NCI-H460 (cell line): ENCODE measurements at places on chromosomes 2 and 18.

DNA sequence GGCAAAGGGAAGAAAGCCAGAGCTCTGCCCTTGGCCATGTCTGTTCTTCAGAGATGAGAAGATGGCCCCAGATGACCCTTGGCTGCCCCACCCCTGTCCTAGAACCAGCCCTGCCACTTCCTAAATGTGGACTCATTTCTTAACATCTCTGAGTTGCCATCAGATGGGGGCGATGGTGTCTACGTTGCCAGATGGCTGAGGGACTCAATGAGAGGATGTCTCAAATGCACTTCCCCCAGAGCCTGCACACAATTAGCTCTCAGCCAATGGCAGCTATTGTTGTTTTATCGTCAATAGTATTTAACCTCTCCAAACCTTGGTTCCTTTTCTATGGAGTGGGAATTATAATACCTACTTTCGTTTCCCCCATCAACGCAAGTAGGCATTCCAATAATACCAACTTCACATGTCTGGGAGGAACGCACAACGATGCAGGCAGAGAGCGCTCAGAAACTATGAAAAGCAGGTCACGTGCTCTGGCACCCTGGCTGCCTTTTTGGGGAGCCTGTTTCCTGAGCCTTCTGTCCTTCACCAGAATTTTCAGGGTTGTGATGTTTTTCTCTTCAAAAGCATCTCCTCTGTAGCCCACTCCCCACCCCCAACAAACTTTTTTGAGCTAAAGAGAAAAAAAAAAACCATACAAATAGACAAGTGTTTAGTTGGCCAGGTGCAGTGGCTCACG is 100.3 kb downstream of the MCFD2 start:
- DNase-seq, result no peak

DNA sequence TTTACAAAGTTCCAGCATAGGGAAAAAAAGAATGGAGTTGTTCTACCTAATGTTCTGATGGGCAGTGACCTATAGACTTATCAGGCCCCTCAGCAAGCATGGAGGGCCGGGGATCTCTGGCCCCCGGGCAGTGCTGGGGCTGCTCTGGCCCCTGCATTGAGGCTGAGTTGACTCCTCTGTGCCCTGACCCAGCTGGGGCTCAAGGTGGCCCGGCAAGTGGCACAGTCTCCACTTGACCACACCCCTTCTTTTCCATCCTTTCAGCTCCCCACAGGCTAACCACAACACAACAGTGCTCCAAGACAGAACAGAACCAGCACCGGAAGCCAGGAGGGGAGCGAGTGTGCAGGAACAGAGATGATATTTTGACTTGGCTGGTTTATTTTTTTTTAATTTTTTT is 19.9 kb downstream of the TOGARAM2 start:
- no peak for DNase-seq

- no peak for DNase-seq
Measured at GRCh38 chr2:65279756-65280155, 52.1 kb downstream of the ACTR2 start.

- no peak for DNase-seq
Measured at GRCh38 chr2:52222128-52222527, 1190.2 kb upstream of the NRXN1 start.

GRCh38 chr2:23320058-23320457 is 64.9 kb upstream of the KLHL29 start:
- DNase-seq, result no peak

GRCh38 chr2:177245010-177245422 is 19.5 kb downstream of the NFE2L2 start:
- DNase-seq, result no peak

DNA sequence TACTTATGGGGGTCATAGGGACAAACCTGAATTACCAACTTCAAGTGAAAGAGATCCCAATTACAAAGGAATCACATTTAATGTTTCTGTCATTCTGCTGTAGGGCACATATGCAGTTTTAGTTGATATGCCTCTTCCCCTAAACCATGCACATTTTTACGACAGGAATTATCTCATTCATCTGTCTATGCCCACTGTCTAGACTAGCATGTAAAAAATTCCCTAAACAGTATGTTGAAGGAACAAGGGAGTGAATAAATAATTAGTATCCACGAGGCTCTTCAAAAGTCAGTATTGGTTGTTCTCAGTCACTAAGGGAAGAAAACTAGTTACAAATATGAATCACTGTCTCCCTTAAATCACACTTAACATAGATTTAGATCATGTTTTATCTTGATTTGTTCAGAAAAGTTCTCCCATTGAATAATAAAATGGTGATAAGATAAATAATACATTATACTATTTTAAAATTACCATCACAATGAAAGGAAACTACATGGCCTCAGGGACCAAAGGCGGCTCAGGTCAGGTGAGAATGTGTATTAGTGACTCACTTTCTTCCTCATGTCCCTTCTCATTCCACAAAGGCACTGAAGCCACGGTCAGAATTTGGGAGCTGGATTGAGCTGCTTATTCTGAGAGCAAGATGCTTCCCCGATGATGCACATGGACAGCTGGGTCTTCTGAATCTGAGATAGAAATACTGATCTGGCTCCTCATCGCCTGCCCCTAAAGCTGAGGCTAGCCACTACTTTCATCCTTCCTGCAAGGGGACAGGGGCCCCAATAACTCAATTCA is 29.1 kb downstream of the DYM start:
- no peak for DNase-seq

- DNase-seq, result peak; percentile 8
Measured at GRCh38 chr2:224440988-224441387, 39.1 kb upstream of the FAM124B start.

DNA sequence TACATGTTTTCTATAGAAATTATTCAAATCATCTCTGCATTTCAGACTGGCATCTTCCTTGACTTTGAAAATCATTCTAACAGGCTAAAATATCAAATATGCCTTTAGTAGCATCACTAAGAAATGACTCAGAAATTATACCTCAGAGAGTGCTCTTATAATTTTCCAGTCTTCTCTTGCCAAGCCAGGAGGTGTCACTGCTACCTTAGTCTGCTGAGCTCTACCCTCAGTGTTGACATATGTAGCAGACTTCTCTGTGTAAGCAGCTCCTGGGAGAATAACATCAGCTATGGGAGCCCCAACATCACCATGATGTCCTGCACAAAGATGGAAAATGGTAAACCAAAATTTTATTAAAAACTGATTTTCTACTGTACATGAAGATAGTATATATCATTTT is 31.6 kb downstream of the NDUFS1 start:
- no peak for DNase-seq

GRCh38 chr2:185821467-185821866 is 82.9 kb downstream of the FSIP2 start:
- DNase-seq, result no peak

DNA sequence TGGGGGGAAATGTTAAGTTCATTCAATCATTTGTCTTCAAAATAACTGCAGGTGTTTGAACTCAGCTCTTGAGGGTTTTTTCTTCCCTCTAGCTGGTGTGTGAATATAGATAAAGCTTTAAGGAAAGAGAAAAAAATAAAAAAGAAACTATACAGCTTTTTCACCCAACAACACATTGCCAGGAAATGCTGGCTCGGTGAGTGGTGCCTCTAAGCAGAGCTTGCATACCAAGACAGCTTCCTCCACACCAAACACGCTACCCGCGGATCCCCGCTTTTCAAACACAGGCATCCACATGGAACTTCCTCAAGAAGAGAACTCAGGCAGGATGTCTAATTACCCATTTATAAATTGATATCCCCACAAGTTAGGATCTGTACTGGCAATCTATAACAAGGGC is 69.8 kb upstream of the TANK start:
- DNase-seq, result no peak

DNA sequence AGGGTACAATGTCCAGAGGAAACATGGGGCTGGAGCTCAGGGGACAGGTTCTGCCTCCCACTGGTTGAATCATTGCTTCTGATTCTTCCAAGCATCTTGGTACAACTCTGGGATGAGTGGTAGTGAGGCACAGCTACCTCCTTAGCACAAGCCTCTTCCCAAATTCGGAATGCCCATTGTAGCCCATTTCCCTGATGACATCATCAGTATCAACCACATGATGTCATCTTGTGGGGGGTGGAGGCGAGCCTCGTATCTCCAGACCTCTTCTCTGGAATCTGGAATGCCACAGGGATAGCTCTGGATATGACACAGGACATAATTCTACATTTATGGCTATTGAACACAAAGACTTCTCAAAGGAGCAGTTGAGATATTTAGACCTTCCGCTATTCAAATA is 715.2 kb downstream of the RNF144A start:
- DNase-seq, result no peak

DNA sequence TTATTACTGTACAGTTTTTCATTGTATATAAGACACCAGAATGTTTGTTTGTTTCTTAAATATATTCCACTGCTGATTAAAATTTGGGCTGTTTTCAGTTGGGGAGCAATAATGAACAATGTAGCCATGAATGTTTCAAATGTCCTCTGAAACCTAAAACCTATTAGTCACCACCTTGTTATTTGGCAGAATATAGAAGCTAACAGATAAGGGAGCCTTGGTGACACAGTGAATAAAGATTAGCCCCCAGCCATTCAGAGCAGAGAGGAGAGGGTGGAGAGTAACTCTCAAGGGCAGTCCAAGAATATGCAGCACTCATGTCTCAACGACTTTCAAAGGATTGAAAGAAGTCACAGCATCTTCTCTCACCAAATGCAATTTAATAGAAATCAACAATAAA is 43.1 kb upstream of the ATP8B1 start:
- DNase-seq, result peak; percentile 44

GRCh38 chr2:237326266-237327171 is 87.4 kb downstream of the COL6A3 start:
- no peak for DNase-seq
